HepG2 (cell line): ENCODE measurements at places on chromosomes 2 and 18.

DNA sequence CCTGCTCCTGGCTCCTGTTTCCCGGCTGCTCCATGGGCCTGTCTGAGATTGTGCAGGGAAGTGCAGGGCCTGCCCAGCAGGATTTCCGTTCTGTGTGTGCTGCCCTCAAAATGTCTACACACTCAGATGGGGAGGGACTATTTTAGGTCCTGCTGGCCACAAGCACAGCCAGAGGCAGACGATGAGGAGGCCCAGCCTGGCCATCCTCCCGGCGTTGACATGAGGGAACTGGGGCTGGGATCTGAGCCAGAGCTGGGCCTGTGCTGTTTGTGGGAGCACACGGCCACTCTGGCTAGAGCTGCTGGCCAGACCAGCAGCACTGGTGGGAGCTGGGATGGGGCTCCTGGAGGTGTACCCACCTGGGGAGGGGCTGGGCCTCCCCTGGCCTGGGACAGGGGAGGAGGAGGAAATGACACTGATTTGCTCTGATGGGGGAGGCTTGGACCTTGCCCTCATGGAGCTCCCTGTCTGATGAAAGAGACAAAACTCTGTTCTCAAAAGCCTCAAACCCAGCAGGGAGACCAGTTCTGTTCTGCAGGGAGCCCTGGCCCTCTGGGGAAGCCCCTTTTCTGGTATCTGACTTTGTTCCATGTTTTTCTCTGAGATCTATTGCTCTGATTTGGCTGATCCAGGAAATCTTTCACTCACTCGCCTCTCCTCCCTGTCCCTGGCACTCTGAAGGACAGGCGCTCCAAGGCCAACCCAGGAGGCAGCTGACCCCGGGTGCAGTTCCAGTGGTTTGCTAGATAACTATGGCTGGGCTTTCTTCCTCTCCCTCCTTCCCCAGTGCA, 161.8 kb downstream of the DYSF start:
- DNase-seq = peak; percentile 18

GRCh38 chr2:222526480-222527277, 102.3 kb downstream of the SGPP2 start:
- no peak for DNase-seq

GRCh38 chr2:32706815-32707579, 79.1 kb downstream of the TTC27 start:
- no peak for DNase-seq

- DNase-seq = peak; percentile 86
Observed at GRCh38 chr2:185813707-185814106, 75.1 kb downstream of the FSIP2 start.
